ENCODE measurements at places on chromosomes 11 and 22.

GRCh38 chr11:47204637-47204989 lies 10.2 kb upstream of the DDB2 start:
- no peak for DNase-seq

GRCh38 chr11:44943118-44943517 lies 7.6 kb downstream of the TP53I11 start:
- DNase-seq, result no peak

DNA sequence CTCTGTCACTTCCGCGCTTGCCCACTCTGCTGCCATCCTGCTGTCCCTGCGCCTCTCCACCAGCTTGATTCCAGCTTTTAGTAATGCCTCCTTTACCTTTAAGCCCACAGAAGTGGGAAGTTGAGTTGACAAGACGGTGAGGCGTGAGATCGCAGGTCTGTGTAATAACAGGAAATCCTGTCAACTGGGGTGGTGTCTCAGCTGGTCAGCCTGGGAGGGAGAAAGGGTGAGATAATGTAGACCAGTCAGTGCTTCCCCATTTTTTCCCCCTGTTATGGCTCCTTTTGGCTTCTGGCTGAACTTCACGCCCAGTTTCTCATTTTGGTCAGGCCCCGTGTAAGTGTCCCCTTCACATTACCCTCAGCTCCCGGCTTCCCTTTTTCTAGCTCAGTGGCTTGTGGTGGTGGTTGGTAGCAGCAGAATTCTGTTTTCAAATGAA lies 98.9 kb downstream of the TRAF6 start:
- no peak for DNase-seq

DNA sequence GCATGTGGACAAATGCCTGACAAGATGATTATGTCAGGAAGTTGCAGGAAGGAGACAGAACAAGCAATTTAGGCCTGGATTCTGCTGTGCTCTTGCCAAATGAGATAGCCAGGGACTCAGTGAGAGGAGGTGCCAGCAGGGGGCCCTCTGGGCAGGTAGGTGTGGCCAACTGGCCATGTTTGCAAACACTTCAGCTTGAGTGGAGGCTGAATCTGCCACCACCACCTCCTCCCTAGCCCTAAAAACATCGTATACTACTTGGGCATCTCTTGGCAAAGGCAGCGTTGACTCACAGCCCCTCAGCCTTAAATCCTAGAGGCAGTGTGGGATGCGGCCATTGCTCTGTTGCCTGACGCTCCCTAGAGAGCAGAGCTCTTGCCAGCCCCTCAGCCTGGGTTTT lies 95.1 kb upstream of the PLET1 start:
- DNase-seq, result peak; percentile 19

- no peak for DNase-seq
Measured at GRCh38 chr11:35836205-35836604, 107.7 kb upstream of the LDLRAD3 start.

- no peak for DNase-seq
Measured at GRCh38 chr22:20406686-20407408, 12.9 kb downstream of the ZNF74 start.

- no peak for DNase-seq
Measured at GRCh38 chr11:6365659-6366058, 24.6 kb upstream of the SMPD1 start.

DNA sequence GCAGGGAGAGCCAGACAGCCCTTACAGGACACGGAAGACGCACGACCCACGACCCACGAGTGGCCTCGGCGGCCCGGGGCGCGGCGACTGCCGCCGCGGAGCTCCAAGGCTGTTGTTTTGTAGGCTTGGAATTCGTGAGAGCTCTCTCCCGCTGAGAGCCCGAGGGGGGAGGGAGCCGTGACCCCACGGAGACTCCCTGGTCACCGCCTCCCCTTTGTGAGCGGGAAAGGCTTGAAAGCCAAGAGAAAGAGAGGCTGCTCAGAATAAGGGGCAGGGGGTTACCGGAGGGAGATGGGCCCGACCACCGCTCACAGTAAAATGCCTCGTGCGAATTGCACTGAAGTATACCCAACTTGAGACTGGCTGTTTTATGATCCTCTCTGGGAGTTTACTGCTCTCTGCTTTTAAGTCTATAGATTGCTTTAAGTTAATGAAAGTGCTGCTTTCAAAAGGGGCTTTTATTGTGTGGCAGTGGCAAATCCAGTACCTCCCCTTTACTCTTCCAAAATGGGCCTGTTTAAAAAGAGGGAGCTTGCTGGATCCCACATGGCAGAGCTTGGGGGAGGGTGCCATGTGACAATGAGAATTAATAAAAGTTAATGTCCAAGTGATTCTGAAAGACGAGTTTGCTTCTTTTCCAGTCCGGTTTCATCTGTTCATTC lies 2.9 kb downstream of the PKNOX2 start:
- no peak for DNase-seq

DNA sequence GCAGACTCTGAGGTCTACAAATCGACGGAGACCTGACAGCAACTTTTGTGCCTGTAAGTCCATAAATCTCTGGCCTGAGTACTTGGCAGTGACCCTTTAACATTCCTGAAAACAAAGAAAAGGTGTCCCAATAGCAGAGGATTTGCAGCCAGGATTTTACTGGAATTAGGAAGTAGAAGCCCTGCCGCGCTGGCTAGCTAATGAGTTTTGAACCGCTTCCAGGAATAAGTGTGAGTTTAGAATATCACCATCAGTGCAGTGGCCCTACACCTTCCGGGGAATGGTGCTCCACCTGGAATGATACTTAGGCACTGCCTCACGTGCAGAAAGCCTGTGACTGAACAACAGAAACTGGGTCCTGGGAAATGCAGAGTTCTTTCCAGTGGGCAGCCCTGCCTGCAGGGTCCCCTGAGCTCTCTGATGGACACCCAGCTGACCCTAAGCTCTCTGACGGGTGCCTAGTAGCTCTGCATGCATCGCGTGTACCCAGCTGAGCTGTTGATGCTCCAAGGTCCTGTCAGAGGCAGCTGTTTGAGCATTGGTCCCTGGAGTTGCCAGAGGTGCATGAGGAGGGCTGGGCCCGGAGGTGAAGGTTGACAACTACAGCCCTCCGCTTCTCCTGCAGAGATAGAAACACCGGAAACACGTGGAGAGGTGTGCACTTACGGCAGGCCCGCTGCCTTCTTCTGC lies 380.9 kb downstream of the TBC1D22A start:
- DNase-seq, result no peak

GRCh38 chr11:106482917-106483785 lies 405.7 kb downstream of the AASDHPPT start:
- DNase-seq, result no peak
